ENCODE measurements at places on chromosomes 5 and 9. TPM values are rescaled to one million over a fixed set of nuclear protein-coding genes. Genes with fewer than 3 reads are reported as not detected.

Gene PCDHA13
- 0.97 TPM for total RNA-seq

DNA sequence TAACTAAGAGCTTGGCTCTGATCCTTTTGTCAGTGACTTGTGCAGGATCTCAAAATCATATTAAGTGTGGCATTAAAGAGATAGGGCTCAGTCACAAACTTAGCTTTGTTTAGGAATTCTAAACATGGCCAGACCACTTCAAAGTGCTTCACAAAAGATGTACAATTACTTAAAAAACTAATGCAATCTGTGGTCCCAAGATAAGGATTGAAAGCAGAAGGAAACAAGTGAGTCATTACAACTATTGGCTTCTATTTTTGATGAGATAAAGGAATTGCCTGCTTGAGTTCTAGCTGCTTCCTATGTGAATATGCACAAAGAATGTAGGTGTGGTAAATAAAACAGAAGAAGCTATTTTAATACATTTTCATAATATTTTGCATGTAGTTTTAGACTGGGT, 44.9 kb upstream of the SLC12A2 start:
- no peak for DNase-seq

DNA sequence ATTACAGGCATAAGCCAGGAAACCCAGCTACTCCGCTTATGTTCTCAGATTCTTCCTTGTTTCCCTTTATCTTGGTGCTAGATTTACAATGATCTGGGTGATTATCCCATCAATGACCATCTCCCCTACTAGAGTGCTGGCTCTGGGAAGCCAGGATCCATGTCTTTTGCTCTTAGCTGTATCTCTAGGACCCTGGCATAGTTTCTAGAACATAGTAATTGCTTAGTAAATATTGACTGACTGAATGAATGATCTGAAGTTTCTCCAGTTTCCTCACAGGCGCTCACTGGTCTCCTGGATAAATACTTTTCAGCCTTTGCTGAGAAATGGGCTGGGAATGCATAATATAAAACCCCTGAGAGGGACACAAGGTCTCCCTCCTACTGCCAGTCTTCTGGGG, 60.0 kb upstream of the KLF9 start:
- no peak for DNase-seq

DNA sequence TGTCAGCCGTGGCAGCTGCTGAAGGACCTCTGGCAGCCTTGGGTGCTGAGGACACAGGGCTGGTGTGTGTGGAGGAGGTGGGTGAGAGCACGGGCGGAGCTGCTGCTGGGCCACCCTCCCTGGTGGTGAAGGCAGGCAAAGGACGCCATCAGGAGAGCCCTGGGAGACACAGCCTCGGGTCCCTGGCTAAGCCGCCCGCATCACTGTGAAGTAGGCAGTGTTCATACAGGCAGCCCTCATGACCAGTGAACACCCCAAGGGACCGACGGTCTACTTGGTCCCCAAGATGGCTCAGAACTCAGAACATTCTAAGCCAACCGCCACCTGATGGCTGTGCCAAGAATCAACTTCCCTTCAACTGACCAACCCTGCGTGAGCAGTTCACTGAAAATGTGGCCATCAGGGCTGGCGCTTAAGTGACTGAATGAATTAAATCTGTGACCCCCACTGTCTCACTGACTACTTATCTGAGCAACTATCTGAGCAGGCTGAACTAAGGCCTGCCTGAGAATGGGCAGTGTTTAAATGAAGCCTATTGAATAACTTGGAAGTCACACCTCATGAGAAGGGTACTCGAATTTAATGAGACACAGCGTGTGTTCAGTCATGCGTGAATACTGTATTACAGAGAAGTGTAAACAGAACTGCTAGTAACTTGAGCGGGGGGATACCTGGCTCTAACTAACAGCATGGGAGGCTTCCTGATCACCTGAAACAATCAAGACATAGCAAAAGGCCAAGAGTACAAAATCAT, 54.7 kb upstream of the SIMC1 start:
- no peak for DNase-seq

DNA sequence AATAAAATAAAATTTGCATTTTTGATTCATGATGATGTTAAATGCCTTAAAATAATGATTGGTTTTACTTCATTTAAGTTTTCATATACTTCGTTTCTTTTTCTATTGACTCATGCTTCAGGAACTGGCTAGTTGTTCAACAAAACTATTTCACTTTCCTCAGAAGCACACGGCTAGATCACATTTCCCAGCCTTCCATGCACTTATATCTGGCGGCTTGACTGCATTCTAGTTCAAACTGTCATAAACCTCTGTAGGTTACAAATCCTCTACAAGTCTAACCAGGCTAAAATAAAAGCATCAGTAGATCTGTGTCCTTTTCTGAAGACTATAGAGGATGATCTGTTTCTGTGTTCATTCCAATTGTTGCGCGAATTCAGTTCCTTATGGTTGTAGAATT, 46.3 kb upstream of the CNTLN start:
- no peak for DNase-seq

DNA sequence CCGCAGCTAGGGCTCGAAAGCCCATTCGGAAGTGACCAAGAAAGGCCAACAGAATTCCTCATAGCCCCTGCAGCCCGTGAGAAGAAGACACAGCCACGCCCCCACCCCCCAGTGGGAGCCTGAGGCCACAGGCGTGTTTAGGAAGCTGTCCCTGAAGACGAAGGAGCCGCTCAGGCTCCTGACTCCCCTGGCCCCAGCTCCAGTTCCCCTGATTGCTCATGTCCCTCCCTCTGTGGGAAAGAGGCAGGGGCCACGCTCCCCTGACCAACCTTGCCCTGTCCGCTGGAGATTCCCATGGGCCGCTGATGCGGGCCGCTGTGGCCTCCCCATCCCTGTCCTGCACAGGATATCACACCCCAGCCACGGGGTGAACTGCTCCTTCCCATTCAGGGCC, 13.6 kb downstream of the ROPN1L start:
- no peak for DNase-seq

- DNase-seq, result no peak
These were observed 1020.3 kb upstream of the ACO1 start for GRCh38 chr9:31364171-31364570.

DNA sequence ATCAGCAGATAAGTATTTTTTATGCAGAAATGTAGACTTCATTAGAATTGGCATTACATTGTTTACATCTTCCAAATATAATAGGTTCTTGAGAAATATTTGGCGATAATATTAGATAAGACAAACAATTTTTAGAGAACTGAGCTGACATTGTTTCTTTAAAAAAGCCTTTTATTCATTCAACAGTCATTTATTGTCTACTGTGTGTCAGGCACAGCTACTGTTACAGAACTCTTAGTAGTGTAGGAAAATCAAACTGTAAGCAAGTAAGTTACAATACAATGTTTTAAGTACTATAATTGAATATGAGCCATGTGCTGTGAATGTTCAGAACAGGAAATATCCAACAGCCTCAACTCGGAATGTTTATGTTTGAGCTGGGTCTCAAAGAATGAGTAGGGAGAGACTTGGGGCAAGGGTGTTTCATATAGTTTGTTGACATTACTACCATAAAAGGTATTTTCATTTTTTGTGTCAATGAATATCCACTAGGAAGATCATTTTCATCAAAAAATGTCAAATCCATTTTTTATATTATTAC, 114.0 kb downstream of the CDC42SE2 start:
- DNase-seq, result no peak

DNA sequence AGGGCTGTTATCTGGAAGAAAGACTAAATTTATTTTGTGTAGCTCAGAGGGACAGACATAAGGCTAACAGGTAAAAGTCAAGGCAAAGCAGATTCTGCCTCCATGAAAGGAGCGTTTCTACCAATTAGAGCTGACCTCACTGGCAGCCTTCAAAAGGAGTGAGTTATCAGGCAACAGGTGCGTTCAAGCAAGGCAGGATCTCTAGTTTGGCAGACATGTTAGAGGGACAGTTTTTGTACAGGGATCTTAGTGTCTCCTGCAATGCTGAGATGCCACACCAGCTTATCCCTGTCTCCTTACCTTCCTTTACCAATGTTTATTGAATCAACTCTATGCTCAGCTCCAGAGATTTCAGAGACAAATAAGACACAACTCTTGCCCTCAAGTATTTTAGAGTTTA, 73.8 kb downstream of the NRG2 start:
- no peak for DNase-seq

DNA sequence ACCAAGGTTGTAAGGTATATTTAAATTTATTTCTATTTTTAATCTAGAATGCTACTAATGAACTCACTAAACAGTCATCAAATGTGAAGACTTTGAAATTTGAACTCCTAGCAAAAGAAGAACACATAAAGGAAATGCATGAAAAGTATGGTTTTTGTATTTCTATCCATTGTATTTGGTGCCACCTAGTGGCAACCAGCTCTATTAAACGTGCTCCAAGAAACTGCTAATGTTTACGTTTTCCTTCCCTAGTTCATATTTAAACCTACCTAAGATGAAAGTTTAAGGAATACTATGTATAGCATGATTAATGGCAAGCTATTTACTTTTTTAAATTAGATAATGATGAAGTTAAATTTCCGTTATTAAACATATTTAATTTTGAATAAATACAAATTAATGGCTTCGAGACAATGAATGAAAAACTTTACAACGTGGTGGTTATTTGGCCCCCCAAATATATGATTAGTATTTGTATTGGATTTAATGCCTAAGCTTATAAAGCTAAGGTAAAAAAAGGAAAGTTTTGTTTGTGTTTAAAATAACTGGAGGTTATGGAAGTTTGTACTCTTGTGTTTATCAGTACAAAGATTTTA, 115.9 kb upstream of the SH3GL2 start:
- no peak for DNase-seq

- DNase-seq, result peak; percentile 66
These were observed 20.0 kb upstream of the CREBRF start for GRCh38 chr5:173035904-173036707.

GRCh38 chr5:19795218-19795617, 192.8 kb downstream of the CDH18 start:
- no peak for DNase-seq

- no peak for DNase-seq
These were observed 1.7 kb downstream of the CCNG1 start for GRCh38 chr5:163439092-163439425.

GRCh38 chr9:70987986-70988385, 133.4 kb downstream of the TRPM3 start:
- DNase-seq, result no peak

Gene SLC22A4
- 8.5 TPM for total RNA-seq

- DNase-seq, result no peak
These were observed 134.3 kb upstream of the ICE1 start for GRCh38 chr5:5288201-5288600.

Gene LCN6
- 2.9 TPM for total RNA-seq

- no peak for DNase-seq
These were observed 345.0 kb downstream of the GABRB2 start for GRCh38 chr5:161201558-161201957.

GRCh38 chr9:91089405-91090129, 272.2 kb downstream of the AUH start:
- DNase-seq, result no peak

GRCh38 chr5:3301306-3301705, 294.3 kb upstream of the IRX1 start:
- no peak for DNase-seq

- DNase-seq, result no peak
These were observed 38.7 kb downstream of the LURAP1L start for GRCh38 chr9:12813533-12813932.

DNA sequence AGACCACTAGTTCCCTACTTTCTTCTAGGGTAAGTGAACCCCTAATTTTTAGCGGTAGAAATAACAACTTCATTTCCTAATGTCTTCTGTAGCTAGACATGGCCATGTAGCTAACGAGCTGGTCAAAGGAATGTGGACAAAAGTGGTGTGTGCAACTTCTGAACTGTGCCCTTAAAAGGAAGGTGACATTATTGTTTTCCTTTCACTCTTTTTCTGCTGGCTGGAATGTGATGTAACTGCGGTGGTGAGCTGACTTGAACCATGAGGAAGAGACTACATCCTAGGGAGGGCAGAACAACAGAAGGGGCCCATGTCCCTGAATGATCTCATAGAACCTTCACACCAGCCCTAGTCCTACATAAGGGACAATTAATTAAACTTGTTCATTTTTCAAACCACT, 1.3 kb upstream of the SNX2 start:
- DNase-seq, result no peak

DNA sequence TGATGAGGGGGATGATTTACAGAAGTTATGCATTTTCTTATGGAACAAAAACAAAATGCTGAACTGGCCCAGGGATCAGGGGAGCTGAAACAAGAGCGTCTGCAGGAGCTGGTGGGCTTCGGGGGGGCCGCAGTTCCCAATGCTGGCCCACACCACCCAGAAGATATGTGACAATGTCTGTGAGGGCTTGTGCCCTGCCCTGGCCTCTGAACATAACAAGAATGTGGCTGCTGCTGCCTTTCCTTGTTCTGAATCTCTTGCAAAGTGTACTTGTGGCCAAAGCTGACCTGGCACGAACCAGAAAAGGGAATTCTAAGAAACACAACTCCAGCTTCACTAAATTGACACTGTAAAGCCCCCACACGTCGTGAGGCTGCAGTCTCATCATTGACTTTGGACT, 66.7 kb downstream of the SEC61B start:
- DNase-seq, result no peak

GRCh38 chr5:180644129-180644824, 5.1 kb downstream of the FLT4 start:
- no peak for DNase-seq

DNA sequence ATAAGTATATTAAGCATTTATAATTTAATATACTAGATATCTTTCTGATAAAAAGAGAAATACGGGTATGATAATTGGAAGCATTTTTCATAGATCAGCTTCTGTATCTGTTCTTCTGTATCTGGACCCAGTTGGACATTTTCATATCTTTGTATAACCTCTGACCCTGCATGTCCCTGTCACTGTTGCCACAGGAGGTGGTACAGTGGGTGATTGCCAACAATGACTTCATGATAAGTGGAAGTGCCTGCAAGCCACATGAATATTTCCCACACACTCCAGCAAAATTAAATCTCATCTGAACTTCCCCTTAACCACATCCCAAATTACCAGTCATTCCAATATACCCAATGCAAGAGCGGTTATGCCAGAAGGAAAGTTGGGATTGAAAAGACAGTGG, 376.4 kb downstream of the ARRDC3 start:
- no peak for DNase-seq

GRCh38 chr5:132223861-132224260, 3.8 kb downstream of the P4HA2 start:
- no peak for DNase-seq

Gene N4BP3
- 7.9 TPM for total RNA-seq

Gene PCDHB10
- 2.0 TPM for total RNA-seq

Gene THOC3
- 21.6 TPM for total RNA-seq

Gene THG1L
- 11.3 TPM for total RNA-seq
